ENCODE measurements at places on chromosomes 6 and 20.

GRCh38 chr6:154925130-154925529 lies 70.0 kb upstream of the TIAM2 start:
- DNase-seq = no peak

GRCh38 chr20:21512634-21513180 lies 1.2 kb downstream of the NKX2-2 start:
- no peak for DNase-seq

GRCh38 chr6:34074064-34074742 lies 71.7 kb downstream of the GRM4 start:
- no peak for DNase-seq

DNA sequence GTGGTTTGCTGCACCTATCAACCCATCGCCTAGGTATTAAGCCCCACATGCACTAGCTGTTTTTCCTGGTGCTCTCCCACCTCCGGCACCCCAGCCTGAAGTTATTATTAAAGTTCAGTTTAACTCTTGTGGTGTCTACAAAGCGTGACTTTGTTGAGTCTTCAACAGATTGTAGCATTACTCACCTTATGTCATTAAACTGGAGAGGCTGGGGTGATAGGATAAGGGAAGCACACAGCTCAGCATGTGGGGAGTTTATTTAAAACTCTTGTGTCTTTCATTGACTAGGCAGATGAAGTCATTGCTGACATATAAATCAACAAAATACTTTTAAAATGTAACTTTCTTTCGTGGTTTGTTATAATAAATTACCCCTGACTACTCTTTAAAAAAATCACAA lies 84.7 kb upstream of the GCM1 start:
- DNase-seq = no peak

GRCh38 chr6:163808871-163809270 lies 394.4 kb downstream of the QKI start:
- DNase-seq = no peak

- no peak for DNase-seq
These were observed 1.7 kb upstream of the CST4 start for GRCh38 chr20:23690581-23690980.

GRCh38 chr6:149129371-149130077 lies 188.0 kb upstream of the TAB2 start:
- no peak for DNase-seq

- DNase-seq = no peak
These were observed 10.9 kb upstream of the PNRC1 start for GRCh38 chr6:89069536-89070163.

- no peak for DNase-seq
These were observed 19.0 kb upstream of the SLC22A3 start for GRCh38 chr6:160329188-160329587.

DNA sequence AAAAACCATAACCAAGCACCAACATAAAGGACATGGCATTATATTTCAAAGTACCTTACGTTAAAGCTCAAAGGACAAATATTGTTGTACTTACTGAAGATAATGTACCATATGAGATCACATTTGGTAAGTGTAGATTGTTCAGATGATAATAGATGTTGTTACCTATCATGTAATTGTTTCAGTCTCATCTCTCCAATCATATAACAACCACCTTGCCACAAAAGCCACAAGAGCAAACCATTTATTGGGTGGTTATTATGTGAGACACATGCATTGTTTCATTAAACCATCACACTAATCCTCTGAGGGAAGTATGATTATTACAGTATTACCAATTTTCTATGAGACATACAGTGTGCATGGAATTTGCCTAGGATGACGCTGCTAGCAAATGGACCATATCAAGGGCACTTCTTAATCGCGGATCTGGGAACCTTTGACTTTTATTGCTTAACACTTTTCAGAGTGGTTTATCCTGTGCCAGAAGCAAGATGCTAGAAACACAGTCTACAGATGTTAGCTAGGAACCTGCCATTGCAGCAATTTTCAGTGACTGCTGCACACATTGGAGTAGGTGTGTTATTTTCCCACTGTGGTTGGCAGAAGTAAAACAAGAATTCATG lies 149.8 kb upstream of the AKIRIN2 start:
- no peak for DNase-seq

- DNase-seq = peak; percentile 15
These were observed 320.1 kb downstream of the BTBD3 start for GRCh38 chr20:12237772-12238171.

DNA sequence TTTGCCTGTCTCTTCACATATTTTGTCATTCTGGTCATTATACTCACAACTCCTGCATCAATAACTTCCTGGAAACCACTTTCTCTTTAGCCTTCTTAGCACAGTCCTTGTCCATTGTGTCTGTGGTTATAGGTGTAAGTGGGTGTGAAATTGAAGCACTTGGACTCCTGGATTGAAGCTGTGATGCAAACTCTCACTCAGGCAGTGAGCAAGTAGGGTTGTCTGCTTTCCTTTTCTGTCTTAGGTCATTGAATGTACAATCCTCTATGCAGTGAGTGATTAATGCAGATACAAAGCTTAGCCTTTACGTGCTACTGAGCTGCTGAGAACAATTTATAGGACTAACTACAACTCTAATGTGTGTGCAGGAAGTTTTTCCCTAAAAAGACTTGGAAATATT lies 54.8 kb downstream of the ADGRB3 start:
- DNase-seq = no peak

DNA sequence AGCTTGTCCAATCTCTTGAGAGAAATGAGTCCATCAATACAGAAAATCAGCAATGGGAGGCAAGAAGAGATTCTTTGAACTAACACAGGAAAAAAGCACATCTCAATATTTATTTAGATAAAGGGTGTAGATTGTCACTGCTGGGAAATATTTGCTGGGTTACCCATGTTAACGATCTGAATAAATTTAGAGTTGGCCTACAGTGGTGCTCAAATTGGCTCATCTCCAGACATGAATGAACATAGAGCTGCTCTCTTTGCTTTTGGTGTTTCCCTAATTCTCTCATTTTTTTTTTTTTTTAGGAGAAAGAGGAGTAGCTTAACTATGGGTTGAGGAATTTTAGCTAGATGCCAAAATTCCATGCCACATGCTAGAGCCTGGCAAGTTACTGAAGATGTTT lies 471.2 kb downstream of the PKHD1 start:
- no peak for DNase-seq

GRCh38 chr6:150632785-150633485 lies 33.2 kb downstream of the PLEKHG1 start:
- DNase-seq = no peak

- DNase-seq = peak; percentile 44
These were observed 66.7 kb upstream of the TIAM2 start for GRCh38 chr6:154928325-154928922.

DNA sequence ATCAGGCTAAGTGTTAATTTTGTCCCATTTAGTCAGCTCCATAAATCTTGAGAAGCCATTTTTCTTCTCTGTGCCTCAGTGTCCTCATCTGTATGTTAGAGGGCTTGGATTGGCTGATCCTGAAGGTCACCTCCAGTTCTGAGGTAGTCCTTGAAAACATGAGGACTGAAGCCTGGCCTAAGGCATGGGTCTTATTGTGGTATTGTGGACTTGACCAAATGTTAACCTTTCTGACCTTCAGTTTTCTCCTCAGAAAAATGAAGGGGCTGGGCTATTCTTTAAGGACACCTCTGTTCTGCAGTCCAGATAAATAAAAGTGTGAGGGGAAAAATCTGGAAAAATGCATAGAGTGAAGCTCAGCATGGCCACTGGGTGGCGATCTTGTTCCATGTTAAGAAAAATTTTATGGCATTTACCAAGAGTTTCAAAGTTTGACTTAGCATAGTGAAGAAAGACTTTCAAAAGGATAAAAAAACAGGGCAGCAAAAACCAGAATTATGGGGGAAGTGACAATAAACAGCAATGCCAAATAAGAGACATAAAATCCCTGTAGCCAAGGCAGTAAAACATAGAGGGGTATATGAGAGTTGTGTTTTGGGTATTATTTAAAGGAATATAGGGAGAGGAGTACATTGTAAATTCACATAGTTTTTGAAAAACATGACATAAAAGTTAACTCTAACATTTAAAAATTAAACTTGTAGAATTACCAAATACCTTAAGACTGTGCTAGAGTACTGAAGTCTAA lies 13.2 kb upstream of the TFB1M start:
- DNase-seq = peak; percentile 29

DNA sequence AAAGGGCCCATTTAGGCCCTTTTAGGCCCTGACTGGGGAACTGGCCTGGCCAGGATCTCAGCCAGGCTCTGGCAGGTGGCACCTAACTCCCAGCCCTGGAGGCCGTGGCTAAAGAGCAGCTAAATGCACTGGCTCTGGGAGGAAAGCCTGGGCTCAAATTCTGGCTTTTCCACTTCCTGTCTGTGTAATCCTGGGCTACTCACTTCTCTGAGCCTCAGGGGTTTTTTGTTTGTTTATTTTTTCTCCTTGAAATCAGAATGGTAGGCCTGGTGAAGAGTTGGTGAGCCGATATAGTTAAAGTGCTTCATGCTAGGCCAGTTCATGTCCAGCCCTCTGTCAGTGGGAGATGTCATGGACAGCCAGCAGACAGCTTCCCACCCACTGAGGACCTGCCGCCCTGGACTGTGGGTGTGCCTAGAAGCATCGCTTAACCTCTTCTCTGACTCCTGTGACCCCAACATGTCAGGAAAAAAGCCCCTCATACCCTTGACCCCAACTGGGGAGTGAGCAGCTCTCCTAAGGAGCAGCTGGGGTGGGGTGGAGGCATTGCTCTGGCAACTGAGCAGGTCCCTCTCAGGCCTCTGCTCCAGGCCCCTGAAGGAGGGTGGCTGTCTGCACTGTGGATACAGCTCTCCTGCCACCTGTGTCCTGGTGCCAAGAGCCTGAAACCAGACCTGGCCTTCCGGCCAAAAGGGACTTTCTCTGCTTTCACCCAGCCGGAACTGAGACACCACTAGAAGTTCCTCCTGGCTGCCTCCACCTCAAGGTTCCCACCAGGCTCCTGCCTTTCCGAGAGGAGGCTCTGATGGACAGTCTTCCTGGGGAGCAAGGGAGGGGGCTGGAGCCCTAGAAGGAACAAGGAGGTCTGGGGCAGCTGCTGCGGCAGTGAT lies 57.2 kb upstream of the MYL9 start:
- DNase-seq = no peak

DNA sequence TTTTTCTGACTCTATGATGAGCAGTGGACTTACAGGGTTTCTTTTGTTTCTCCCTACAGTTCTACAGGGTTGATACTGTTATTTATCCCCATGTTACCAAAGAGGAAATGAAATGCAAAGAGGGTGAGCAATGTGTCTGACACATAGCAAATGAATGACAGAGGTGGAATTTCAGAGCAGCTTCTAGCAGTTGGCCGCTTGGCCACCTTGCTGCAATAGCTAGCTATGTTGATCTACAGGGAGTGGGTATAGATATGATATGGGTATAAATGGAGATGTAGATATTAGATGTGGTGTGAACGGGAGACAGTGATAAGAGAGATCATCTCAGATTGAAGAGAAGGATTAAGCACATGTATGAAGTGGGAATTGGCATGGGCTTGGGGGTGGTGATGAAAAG lies 10.9 kb upstream of the SLC22A3 start:
- no peak for DNase-seq

DNA sequence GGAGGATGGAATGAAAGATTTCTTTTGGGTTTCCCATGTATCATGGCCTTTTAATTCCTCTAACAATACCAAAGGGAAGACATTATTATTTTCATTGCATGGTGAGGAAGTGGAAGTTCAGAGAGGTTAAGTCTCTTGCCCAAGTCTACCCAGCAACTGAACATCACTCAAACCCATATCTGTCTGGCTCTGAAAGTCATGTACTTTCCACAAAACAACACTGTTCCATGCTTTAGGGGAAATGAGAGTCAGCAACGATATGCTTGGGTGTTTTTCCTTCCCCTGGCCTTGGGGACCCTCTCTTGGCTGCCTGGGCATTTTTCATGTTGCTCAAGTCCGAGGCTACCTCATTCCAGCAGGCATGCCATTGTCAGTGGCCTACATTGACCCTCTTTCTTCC lies 118.8 kb downstream of the ADTRP start:
- DNase-seq = no peak

GRCh38 chr6:81613606-81614005 lies 138.9 kb downstream of the TENT5A start:
- no peak for DNase-seq

DNA sequence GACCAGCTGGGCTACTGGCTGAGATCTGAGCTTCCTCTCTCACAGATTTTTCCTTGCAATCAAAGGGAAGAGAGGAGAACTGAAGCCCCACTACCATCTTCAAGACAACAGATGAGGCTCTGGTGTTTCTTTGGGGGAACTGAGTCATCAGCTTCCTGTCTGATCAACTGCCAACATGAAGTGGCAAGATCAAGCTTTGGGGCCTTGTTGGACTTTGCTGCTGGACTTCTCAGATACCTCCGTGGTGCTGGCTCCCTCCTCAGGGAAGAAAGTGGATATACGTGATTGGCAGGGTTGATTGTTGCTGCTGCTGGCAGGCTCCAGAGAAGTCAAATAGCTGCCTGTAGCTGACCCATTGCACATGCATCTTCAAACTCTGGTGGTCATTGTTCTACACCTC lies 3.6 kb upstream of the TOX2 start:
- no peak for DNase-seq

- no peak for DNase-seq
These were observed 91.7 kb downstream of the JARID2 start for GRCh38 chr6:15337582-15337981.

DNA sequence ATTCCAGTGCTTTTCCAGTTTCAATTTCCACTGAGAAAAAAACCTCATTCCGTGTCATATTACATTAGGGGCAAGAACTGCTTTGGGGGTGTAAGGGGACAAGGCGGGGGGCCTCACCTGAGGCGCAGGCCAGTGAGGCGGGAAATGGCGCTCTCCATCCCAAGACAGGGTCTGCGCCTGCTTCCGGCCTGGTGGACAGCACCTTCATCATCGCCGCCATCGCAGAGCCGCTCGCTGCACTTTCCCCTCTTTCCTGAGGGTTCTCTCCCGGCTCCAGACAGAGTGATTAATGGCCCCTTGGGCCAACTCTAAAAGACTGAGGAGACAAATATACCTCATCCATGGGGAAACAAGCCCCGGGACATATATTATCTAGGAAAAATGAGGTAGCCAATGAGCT lies 270.0 kb upstream of the SOX4 start:
- no peak for DNase-seq

GRCh38 chr6:105601541-105602236 lies 198.8 kb upstream of the PREP start:
- no peak for DNase-seq

DNA sequence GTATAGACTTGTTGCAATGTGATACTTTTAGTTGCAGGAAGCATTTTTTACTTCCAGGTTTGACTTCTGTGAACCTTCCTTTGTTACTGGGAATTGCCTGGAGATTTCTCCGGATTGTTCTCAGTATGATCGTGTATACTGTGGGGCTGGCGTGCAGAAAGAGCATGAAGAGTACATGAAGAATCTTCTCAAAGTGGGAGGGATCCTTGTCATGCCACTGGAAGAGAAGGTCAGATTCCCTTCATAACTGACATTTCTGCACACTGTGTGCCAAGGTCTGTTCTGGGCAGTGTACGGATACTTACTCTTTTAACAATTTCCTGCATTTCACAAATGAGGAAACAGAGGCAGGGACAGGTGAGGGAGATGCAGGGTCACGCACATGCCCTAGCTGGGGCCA lies 9.7 kb downstream of the PCMTD2 start:
- no peak for DNase-seq

GRCh38 chr6:22448291-22448711 lies 121.1 kb upstream of the HDGFL1 start:
- no peak for DNase-seq

GRCh38 chr20:49775229-49775693 lies 37.4 kb upstream of the SLC9A8 start:
- peak; percentile 47 for DNase-seq

All from NCI-H446 treated with DMSO at 0.1 percent for 48 hours (cell line).